ENCODE measurements at places on chromosomes 11 and 22. TPM values are rescaled to one million over a fixed set of nuclear protein-coding genes. Genes with fewer than 3 reads are reported as not detected.

- H3K36me3 ChIP-seq = no peaks in the 10 kb centered on the region
- no peak for DNase-seq
- H3K4me1 ChIP-seq = no peaks in the 10 kb centered on the region
- no peak overlapping the region for H3K4me3 ChIP-seq
- H3K27me3 ChIP-seq = peaks cover 4% of the 10 kb centered on the region
Measured at GRCh38 chr22:32255726-32256125, 579 bp upstream of the SLC5A4 start.

- DNase-seq = peak; percentile 76
- no peaks in the 10 kb centered on the region for H3K27me3 ChIP-seq
- peaks cover 37% of the 10 kb centered on the region for H3K4me1 ChIP-seq
- peak overlapping the region; percentile 79 for H3K4me3 ChIP-seq
- no peaks in the 10 kb centered on the region for H3K36me3 ChIP-seq
Measured at GRCh38 chr22:29308791-29309262, 2.4 kb downstream of the GAS2L1 start.

GRCh38 chr11:95140397-95141033 lies 50.9 kb downstream of the ENDOD1 start:
- H3K4me1 ChIP-seq = 0 out of 2 replicates have a peak, but pooled peaks cover 6% of the 10 kb centered on the region
- no peaks in the 10 kb centered on the region for H3K27me3 ChIP-seq
- H3K27ac ChIP-seq = no peak overlapping the region
- no peaks in the 10 kb centered on the region for H3K36me3 ChIP-seq
- no peak overlapping the region for H3K4me3 ChIP-seq

DNA sequence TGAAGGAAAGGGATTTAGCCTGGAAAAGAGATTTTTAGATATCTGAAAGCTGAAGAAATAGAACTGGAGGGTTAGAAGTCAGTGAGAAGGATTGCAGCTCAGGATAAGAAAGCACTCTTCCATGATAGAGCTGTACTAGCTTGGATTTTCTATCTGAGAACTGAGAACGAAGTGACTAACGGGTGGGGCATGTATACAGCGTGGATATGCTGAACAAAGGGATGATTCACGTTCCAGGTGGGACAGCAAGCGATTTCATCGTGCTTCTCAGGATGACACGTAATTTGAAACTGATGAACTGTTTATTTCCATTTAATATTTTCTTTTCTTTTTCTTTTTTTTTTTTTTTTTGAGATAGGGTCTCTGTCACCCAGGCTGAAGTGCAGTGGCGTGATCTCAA lies 53.0 kb downstream of the GRAMD1B start:
- no peaks in the 10 kb centered on the region for H3K27me3 ChIP-seq
- H3K27ac ChIP-seq = peak overlapping the region; percentile 85
- H3K4me1 ChIP-seq = peaks cover 23% of the 10 kb centered on the region
- H3K4me3 ChIP-seq = no peak overlapping the region

DNA sequence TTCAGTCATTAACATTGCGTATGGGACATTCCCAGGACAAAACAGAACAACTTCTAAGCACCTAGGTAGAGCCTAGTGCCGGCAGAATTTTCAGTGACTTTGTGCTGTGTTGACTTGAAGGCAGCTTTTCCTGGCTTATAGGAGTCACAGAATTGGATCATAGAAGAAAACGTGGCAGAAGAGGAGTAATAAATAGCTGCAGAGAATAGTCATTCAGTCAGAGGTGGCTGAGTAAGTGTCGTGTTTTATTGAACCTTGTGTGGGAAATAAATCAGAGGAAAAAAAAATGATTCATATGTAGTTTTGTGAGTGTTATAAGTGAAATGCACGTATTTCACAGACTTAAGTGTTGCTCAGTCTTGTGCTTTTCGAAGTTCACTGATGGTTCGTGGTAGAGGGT lies 2.1 kb downstream of the BARX2 start:
- no peak overlapping the region for H3K4me3 ChIP-seq
- H3K27me3 ChIP-seq = peaks cover 78% of the 10 kb centered on the region
- H3K4me1 ChIP-seq = peaks cover 19% of the 10 kb centered on the region
- peak; percentile 53 for DNase-seq

- DNase-seq = peak; percentile 28
- H3K4me3 ChIP-seq = no peak overlapping the region
- no peaks in the 10 kb centered on the region for H3K4me1 ChIP-seq
- no peaks in the 10 kb centered on the region for H3K36me3 ChIP-seq
- peaks cover 67% of the 10 kb centered on the region for H3K27me3 ChIP-seq
- no peak overlapping the region for H3K27ac ChIP-seq
Measured at GRCh38 chr11:126544108-126545056, 188.9 kb downstream of the ST3GAL4 start.

DNA sequence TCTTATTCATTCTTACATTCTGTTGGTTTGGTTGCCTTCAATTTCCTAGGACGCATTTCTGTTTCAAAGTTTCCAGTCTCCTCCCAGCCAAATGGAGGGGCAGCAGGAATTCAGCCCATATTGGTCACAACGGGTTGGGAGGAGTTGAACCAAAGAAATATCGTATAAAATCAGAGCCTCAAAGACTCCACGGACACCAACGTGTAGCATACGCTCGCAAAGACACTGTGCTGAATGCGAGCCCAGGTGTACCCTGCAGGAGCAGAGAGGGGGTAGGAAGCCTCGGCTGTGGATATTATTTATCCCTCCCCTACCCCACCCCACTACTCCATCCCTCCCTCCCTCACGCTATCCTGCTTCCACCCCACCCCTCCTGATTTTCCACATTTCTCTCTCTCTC lies 15.5 kb upstream of the CCND1 start:
- H3K4me1 ChIP-seq = no peaks in the 10 kb centered on the region
- no peak overlapping the region for H3K4me3 ChIP-seq
- no peak for DNase-seq
- H3K27me3 ChIP-seq = no peaks in the 10 kb centered on the region

GRCh38 chr11:64876229-64876750 lies 2.1 kb downstream of the EHD1 start:
- H3K4me1 ChIP-seq = peaks cover 45% of the 10 kb centered on the region
- peak overlapping the region; percentile 78 for H3K4me3 ChIP-seq
- no peaks in the 10 kb centered on the region for H3K27me3 ChIP-seq
- H3K36me3 ChIP-seq = peaks cover 29% of the 10 kb centered on the region
- no peak for DNase-seq
- H3K27ac ChIP-seq = peak overlapping the region; percentile 29

GRCh38 chr11:15649371-15650104 lies 534.8 kb downstream of the INSC start:
- no peaks in the 10 kb centered on the region for H3K27me3 ChIP-seq
- DNase-seq = no peak
- H3K27ac ChIP-seq = no peak overlapping the region
- H3K4me3 ChIP-seq = no peak overlapping the region
- no peaks in the 10 kb centered on the region for H3K36me3 ChIP-seq
- 0 out of 2 replicates have a peak, but pooled peaks cover 6% of the 10 kb centered on the region for H3K4me1 ChIP-seq

GRCh38 chr11:61125310-61125684 lies 23.0 kb downstream of the CD5 start:
- DNase-seq = no peak
- no peaks in the 10 kb centered on the region for H3K36me3 ChIP-seq
- no peak overlapping the region for H3K27ac ChIP-seq
- H3K27me3 ChIP-seq = no peaks in the 10 kb centered on the region
- H3K4me1 ChIP-seq = peaks cover 22% of the 10 kb centered on the region

DNA sequence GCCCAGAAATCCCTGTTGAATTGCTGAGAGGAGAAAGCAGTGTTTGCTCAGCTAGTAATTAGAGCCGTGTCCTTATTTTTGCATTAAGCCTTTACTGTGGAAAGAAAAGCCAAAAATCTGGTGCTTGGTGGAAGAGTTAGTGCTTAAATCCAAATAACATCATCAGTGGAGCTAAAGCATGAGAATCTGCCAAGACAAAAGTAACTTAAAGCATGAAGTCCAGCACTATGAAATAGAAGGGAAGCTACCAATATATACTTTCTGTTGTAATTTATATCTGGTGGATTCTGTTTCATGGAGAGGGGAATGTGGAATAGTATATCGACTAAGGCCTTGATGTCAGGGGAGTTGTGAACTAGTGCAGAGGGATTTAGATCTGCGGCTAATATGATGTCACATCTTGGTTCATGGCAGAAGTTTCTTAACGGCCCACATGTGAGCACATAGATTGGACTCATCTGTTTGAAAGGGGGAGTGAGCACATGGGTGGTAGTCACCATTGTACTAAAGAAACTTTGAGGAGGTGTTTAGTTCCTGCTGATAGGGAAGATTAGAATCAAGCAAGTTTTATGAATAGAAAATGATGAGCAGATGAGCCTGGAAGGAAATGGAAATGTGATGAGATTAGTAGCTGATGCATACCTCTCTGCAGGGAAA lies 224.4 kb upstream of the MTNR1B start:
- H3K27ac ChIP-seq = no peak overlapping the region
- no peaks in the 10 kb centered on the region for H3K27me3 ChIP-seq
- DNase-seq = no peak
- no peaks in the 10 kb centered on the region for H3K36me3 ChIP-seq
- H3K4me3 ChIP-seq = no peak overlapping the region
- H3K4me1 ChIP-seq = no peaks in the 10 kb centered on the region

E2F8 gene
- 11.9 TPM for total RNA-seq

PPME1 gene
- total RNA-seq = 66.2 TPM

HBG2 gene
- total RNA-seq = not detected

Data from PC-3 (cell line).